ENCODE measurements at places on chromosomes 4 and X.
A peak's percentile ranks its signal among the peaks of the same experiment; 100 is the strongest.

DNA sequence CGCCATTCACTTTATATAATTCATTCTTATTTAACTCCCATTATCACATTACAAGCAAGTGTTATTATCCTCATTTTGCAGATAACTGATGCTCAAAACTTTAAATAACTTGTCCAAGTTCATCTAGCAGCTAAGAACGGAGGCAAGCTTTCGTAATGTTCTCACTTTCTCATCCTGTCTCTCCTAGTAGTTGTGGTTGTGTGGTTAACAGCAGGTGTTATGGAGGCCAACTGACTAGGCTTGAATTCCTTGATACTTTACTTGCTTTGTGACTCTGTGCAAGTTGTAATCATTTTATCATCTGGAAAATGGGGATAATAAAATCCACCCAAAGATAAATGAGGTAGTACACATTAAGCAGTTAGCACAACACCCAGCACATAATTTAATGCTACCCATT lies 109.9 kb upstream of the PTPN13 start:
- no peak for DNase-seq

- peak; percentile 29 for DNase-seq
Measured at GRCh38 chrX:107675823-107676555, 47.7 kb downstream of the PRPS1 start.

DNA sequence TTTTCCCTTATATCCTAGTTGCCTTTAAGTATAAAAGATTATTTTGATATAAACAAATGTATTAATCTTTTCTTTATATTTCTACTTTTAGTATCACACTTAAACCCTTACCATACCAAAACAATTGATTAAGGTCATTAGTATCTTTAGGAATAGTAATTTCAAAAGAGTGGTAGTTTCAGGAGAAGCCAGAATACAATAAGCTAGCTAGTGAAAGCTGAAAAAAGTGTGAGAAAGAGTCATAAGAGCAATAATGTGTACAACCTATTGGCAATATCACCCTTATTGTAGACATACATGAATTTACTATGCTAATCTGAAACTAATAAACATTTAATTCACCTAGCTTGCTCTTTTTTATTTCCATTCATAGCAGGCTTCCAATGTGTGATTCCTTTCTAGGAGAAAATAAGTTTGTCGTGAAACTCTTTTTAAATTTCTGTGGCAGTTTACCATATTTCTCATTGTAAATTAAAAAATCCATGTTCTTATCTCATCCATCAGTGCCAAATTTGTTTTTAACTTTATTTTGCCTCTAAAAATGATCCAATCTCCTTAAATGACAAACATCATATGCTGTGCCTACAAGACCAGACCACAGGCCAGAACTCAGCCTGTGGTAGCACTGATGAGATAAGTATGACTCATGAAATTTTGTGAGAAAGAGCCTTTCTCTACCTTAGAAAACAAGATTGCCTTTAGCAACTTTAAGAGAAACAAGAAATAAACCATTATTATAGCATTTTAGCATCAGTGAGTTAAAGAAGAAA lies 8.1 kb downstream of the NEK1 start:
- DNase-seq = no peak

GRCh38 chr4:74158466-74159142 lies 686 bp downstream of the MTHFD2L start:
- DNase-seq = no peak

DNA sequence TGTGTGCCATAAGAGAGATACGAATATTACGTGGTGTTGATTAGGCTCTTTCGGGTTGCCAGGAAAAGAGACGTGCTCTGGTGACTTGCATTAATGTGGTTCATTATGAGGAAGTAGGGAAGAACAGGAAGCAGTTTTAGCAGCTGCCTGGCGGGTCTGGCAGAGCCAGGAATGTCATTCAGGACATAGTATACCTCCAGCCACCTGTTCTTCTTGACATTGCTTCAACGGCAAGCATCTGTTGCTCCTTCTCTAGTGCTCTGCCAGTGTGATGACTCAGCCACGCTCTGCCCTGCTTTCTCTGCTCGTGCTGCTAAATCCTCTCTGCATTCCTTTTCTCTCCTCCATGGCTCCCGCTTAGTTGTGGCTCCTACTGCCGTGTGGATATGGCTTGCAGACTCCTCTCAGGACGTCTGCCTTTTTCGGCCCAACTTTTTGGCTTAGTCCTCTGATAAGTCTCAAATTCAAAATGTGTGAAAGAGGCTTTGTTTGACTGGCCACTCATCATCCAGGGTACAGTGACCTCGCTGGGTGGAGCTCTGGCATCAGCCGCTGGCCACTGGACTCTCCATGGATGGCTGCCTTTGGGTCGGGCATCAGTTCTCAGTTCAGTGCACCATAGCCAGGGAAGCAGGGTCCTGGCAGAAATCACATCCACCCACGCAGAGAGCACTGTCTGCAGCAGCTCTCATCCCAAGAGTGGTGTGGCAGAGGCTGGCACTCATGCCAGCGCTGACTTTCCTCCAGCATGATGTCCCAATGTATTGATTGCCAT lies 89.3 kb upstream of the KLF3 start:
- DNase-seq = no peak

DNA sequence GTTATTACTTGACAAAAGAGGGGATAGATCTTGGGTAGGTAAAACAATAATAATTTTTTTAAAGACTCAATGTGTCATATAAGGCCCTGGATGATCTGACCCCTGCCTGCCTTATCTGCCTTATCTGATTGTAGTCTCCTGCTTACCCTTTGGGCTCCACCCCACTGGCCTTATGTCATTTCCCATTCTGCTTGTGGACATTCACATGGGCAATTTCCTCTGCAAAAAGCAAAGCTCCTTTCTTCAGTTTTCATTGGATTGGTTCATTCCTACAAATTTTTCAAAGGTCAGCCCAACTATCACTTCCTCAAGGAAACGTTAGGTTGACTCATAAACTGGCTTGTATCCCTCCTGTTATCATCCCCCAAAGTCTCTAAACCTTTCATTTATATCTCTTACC lies 15.7 kb upstream of the TET2 start:
- no peak for DNase-seq

- no peak for DNase-seq
Measured at GRCh38 chr4:107404591-107405300, 315.3 kb downstream of the PAPSS1 start.

DNA sequence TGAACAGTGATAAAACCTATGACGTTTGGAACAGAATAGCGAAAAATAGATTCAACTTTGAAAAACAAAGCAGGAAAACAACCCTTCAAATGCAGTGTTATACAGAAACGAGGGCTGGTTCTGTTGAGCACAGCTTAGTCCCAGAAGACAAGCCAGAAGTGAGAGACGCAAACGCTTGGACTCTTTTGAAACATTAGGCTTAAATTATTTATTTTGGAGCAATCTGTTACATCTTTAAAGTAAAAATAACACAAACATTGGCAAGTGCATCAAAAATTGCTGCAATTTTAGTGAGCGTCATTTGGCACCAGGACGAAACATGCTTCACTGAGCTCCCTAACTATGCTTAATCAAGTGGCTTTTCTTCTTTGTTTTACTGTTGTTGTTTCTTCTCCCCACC lies 63.5 kb downstream of the ENPP6 start:
- no peak for DNase-seq

DNA sequence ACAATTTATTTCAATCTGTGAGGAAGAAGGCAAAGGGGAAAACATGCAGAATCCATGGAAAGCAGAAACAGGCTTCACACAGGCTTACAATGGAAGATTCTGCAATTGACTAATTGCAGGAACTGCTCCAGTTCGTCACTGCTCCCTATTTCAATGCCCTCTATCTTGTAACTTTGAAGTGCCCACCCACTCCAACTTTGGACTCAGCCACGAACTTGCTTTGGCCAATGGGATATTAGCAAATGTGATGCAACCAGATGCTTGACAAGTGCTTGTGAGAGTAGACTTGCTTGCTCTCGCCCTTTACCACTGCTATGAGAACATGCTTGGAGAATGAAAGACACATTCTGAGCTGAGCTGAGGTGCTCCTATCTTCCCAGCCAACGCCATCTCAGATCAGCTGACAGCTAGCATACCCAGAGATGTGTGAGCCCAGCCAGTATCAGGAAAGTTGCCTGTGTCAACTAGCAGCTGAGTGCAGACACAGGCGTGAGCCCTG lies 105.7 kb upstream of the PTCHD1 start:
- DNase-seq = peak; percentile 81

DNA sequence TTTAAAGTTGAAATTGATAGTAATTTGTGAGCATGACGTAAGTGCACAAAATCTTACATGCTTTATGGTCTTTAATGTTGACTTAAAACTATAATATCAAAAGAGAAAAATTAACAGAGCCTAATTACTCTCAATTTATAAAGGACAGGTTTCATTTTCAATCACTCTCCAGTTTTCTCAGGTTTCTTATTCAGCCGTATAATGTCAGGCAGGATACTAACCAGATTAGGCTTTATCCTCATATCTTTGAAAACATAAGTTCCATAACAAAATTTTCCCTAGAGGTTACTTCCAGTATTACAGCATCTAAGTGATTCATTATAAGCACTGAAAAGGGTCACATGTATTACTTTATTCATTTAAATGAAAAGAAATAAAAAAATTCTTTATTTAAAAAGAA lies 492.1 kb downstream of the PACRGL start:
- no peak for DNase-seq

GRCh38 chr4:152640058-152640921 lies 39.5 kb downstream of the TMEM154 start:
- peak; percentile 21 for DNase-seq

GRCh38 chrX:30228526-30228925 lies 1.9 kb upstream of the MAGEB3 start:
- no peak for DNase-seq

DNA sequence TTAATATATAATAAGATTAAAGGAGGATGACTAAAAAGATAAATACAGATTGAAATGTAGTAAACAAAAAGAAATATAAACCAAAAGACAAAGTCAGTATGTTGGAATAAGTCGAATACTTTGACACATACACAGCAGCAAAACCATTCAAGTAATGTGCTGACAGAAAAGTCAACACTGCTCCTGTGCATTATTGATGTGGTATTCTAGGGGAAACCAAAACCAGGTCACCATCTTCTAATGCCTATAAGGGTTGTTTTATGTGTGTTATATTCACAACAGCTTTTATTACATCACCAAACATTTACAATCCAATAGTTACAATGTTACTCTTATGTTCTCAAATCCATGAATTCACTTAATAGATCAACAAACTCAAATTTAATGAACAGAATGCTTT lies 111.8 kb upstream of the DKK2 start:
- no peak for DNase-seq

GRCh38 chr4:99835942-99836341 lies 19.3 kb downstream of the DAPP1 start:
- no peak for DNase-seq

- no peak for DNase-seq
Measured at GRCh38 chrX:103608306-103608963, 672 bp downstream of the TCEAL3 start.

DNA sequence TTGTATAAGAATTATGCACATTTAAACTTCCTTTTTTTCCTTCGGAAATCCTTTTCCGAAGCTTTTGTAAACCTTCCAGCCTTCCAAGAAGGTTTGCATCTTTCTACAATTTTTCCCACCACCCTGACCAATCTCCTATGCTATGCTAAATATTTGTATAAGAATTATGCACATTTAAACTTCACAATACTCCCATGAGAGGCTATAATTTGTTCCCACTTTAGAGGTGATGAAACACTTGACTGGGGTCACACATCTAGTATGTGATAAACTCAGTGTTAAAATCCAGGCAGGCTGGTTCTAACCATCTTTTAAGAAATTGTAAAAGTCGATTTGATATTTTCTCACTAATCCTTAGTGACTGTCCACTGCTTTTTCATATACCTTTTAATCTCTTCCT lies 22.1 kb downstream of the NUDT6 start:
- DNase-seq = peak; percentile 60

DNA sequence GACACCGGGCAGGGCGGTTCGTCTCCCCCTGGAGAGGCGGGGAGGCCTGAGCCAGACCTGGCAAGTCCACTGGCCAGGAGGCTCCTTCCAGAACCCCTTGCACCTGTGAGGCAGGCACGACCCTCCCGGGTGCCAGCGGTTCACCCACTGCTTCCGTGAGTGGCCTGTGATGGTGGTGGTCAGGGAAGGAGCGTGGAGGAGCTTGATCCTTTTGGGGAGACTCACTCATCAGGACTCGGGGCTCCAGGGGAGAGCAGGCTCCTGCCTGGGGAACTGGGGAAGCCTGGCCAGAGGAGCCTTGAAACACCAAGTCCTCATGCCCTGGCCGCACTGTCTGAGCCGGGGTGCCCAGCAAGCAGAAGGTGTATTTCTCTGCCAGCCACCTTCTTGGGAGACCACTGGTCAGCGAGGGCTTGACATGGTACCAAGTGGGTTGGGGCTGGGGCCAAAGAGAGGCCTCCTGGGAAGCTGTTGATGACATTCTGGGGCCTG lies 860 bp downstream of the FAM50A start:
- no peak for DNase-seq

Data from NCI-H460 (cell line).